CD4-positive, alpha-beta T cell treated with Interleukin-6 at 100 ng/mL for 8 hours (primary cell): ENCODE measurements at places on chromosomes 7 and 10.

DNA sequence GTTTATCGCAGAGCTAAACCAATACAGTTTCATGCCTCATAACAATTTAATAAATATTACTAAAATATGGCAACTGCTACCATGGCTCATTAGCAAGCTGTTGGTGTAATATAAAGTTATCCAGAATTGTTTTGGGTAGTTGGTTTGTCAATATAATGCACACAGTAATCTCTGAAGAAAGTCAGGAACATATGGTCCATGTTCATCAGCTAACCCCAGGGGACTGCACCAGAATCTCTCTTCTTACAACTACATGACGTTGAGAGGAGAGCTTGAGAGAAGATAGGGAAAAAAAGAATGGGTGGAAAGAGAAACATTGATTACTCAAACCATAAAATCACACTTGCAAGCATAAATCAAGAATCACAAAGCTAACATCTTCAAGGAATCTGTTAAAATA is 333.7 kb downstream of the NRG3 start:
- DNase-seq = no peak

DNA sequence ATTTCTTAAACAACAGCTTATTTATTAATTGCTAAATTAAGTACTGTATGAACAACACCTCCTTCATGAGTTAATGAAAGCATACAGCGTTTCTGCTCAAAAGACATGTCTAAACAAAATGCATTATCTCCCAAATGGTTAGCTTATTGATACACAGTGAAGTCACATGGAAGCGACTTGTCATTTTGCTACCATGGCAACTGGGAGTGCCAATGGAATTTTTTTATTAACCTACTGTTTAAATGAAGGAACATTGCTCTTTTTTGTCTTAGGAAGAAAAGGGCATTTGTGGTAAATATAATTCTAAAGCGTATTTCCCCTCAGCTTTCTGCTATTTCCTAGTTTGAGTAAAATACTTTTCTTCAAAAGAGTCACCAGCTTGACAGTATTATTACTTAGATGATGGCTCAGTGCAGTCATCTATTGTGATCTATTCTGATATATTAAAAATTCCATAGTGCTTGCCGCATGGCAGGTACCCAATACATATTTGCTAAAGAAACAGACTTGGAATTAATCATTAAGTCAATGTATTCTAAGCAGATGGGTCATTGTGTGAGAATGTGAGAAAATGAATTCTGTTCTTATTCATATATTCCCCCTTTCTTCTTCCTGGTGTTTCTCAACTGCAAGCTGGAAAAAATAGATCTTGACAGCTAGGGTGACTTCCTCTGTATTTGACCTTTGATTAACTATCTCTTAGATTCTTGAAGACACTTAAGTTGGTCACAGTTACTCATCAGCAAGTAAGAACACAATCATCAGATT is 818.3 kb downstream of the MAGI2 start:
- DNase-seq = no peak

DNA sequence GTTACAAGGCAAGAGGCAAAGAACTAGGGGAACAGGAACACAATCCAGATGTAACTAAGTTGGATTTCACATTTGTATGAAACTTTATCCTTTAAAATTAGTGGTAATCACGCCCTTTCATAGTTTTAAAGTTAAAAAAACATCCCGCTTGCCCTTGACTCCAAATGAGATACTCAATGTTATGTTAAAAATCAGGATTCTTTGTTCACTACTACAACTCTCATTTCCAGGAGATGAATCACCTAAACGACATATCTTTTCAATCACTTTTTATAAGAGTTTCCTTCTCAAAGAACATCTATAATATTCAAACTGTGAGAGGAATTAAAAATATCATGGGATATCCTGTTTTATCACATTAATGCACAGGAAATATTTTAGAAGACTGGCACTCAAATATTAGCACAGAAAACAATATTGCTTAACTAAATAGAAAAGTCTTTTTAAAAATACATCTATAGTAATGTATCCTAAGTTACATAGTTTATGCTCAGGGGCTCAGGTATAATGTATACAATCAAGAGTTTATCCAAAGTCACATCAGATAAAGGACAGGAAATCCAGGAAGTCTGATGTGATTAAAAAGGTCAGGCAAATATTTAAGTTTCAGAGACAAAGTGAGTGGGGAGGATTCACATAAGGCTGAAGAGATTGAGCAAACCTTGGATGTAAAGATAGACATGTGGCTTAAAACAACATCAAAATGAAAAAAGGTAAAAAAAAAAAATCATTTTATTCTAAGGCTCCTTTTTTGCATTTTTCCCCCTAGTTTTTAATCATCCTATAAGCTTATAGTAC is 41.9 kb downstream of the CADPS2 start:
- DNase-seq = no peak

DNA sequence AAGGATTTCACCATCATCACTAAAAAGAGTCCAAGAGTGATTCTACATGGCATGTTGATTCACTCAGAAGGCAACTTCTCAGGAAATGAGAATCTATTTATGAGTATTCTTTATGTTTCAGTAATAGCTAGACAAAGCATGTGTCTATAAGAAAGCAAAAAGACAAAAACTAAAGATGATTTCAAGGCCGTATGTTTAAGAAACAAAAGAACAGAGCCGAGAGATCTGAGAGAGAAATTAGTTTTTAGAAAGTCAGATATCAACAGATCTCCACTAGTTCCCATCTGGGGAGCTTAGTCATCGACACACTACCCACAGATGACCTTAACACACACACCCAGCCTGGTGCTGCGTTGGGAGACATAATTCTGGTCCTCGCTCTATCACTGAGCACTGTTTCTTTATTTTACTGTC is 21.0 kb downstream of the PIP4K2A start:
- peak; percentile 24 for DNase-seq

DNA sequence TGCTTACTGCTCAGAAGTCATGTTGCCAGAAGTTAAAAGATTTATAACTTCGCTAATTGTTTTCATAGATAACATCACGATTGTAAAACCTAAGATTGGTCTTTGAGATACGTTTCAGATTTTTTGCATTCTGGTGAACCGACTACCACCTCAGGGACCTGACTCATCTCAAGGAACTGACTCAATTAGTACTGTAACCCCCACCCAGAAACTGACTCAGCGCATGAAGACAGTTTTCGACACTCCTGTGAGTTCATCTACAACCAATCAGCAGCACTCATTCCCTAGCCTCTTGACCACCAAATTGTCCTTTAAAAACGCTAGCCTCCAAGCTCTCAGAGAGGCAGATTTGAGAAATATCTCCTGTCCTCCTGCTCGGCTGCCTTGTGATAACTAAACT is 72.3 kb downstream of the ELMO1 start:
- no peak for DNase-seq

- DNase-seq = no peak
Measured at GRCh38 chr10:43471146-43471545, 34.2 kb downstream of the ZNF487 start.

DNA sequence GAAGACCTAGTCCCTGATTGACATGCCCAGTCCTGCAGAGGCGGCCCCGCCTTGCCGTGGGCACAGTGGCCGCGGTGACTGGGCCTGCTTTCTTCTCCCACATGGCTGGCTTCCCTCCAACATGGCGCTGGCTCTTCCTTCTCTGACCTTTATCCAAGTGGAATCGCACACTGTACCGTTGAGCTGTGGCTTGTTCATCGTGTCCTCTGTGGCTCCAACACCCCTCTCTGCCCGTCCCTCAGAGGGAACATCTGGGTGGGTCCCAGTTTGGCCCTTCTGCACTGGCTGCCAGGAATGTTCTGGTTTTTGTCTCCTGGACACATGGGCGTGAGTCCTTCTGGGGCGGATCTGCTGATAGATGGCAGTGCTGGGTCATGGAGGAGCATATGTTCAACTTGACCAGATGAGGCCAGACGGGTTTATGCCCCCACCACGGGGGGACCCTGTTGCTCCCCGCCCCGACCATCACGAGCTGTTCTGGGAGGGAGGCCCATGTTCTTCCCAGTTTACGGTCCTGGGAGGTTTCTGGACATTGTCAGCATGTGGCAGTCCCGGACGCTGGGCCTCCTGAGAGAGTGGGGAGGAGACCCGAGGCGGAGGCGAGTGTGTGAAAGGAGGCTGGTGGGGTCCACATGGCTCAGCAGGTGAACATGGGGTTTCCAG is 63.5 kb downstream of the LHPP start:
- DNase-seq = no peak

DNA sequence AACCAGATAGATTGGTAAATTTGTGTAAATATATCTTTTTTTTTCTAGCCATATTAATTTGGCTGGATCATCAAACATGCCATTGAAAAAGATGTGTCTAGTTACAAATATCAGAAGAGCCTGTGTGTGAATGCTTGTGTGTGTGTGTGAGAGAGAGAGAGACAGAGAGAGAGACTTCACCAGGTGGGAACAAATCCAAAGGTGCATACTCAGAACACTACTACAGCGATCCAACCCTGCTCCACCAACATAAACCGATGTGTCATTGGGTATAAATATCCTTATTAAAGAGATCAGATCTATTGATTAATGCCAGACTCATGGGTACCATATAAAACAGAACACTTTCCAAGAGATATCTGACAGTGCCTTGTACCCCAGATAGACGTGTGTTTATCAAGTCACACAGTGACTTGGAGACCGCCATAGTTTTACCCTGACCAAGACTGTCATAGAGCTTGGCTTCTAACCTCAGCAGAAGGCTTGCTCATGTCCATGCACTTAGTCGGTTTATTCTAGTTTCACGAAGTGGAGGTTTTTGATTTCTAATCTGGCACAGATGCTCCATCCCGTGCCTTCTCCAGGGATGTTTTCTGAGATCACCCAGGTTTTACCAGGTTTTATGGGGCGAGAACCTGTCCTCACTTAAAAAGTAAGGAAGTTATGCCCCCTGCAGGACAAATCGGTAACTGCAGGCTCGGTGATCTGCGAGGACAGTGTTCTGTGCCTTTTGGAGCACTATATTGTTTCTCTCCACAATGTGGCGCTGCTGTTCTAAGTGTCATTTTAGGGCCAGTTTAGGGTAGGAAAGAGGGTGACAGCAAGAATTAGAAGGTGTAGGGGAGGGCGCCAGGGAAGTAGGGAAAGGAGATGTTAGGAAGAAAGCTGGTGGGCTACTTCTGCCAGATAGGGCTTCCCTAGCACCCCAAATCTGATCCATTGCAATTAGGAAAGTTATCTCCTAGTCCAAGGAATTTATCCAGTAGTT is 29.3 kb upstream of the WNT8B start:
- DNase-seq = peak; percentile 93

GRCh38 chr7:69534461-69535041 is 63.7 kb upstream of the AUTS2 start:
- no peak for DNase-seq

GRCh38 chr7:35726654-35727053 is 31.7 kb upstream of the HERPUD2 start:
- no peak for DNase-seq

DNA sequence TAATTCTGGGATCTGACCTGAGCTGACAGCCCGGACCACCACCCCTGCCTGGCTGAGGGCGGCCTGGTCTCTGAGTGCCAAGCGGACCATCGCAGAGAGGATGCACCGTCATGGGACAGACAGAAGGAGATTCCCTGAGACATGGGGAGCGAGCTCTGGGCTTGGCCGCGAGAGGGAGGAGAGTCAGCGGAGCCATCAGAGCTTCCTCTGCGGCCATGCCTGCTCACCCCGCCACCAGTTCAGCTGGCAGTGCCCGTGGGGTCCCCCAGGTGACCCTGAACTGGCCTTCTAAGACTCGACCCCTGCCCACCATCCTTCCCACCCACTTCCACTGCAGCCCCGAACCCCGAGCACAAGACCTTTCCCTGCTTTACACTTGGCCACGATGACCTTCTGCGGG is 152.8 kb downstream of the TCERG1L start:
- no peak for DNase-seq

GRCh38 chr10:125911990-125912389 is 15.6 kb downstream of the FANK1 start:
- DNase-seq = no peak

GRCh38 chr7:1096156-1097119 is 8.5 kb downstream of the GPER1 start:
- DNase-seq = no peak

GRCh38 chr7:144391823-144392255 is 11.7 kb downstream of the NOBOX start:
- peak; percentile 57 for DNase-seq

- DNase-seq = peak; percentile 45
Measured at GRCh38 chr7:121107923-121108498, 119.5 kb downstream of the CPED1 start.
